ENCODE measurements at places on chromosomes 16 and 17. TPM values are rescaled to one million over a fixed set of nuclear protein-coding genes. Genes with fewer than 3 reads are reported as not detected.
A peak's percentile ranks its signal among the peaks of the same experiment; 100 is the strongest.

- peaks cover 15% of the 10 kb centered on the region for H3K36me3 ChIP-seq
- peaks cover 52% of the 10 kb centered on the region for H3K4me1 ChIP-seq
- peak overlapping the region; percentile 26 for H3K4me3 ChIP-seq
- H3K27ac ChIP-seq = no peak overlapping the region
- DNase-seq = no peak
These were observed 80.1 kb upstream of the TRAP1 start for GRCh38 chr16:3797473-3797872.

DNA sequence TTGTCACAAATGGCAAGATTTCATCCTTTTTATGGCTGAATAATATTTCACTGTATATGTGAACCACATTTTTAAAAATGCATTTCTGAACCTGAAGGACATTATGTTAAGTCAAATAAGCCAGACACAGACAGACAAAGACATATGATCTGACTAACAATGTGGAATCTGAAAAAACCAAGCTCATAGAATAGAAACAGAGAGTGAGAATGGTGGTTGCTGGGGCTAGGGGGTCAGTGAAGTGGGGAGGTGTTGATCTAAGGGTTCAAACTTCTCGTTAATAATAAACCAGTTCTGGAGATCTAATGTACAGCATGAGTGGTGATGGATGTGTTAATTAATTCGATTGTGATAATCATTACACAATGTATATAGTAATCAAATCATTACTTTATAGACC is 475.1 kb downstream of the WWOX start:
- peaks cover 2% of the 10 kb centered on the region for H3K36me3 ChIP-seq
- no peak overlapping the region for H3K27ac ChIP-seq
- no peak overlapping the region for H3K4me3 ChIP-seq
- DNase-seq = no peak
- H3K4me1 ChIP-seq = peaks cover 19% of the 10 kb centered on the region

DNA sequence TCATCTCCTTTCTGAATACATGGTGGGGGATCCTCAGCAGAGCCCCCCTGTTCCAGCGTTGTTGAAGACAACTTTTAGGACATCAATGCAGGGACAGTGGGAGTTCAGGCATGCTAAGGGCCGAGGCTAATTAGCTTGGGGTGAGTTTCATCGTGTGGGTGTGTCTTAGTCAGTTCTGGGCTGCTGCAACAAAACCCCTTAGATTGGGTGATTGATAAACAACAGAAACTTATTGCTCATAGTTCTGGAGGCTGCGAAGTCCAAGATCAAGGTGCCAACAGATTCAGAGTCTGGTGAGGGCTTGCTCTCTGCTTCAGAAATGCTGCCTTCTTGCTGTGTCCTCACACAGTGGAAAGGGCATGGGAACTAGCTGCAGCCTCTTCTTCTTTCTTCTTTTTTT is 214.0 kb downstream of the NTN1 start:
- no peak overlapping the region for H3K4me3 ChIP-seq
- no peaks in the 10 kb centered on the region for H3K36me3 ChIP-seq
- H3K27ac ChIP-seq = no peak overlapping the region
- DNase-seq = peak; percentile 28

DNA sequence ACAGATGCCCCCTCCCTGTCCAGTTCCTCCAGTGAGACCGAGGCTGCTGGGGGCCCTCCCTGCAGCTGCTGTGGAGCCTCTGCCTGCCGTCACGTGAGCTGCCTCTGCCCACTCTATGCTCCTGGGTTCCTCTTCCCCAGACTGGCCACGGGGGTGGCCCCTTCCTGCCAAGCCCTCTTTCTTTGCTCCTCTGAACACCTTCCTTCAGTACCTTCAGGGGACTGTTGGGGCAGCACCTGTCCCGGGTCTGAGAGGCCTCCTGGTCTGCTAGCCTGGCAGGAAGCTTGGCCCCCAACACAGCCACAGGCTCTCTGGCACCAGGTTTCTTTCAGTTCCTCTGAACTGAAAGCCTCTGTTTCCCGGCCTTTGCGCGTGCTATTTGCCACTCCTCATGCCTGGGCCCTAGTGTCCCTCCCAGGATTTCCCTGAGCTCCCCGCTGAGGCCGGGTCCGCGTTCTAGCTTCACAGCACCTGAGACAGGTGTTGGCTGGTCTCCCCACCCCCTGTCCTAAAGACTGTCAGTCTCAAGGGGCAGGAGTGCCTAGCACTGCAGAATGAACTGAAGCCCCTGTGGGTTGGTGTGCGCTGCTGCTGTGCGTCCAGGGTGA is 6.6 kb upstream of the ATP6V0C start:
- DNase-seq = peak; percentile 25
- no peaks in the 10 kb centered on the region for H3K36me3 ChIP-seq
- H3K4me1 ChIP-seq = peaks cover 3% of the 10 kb centered on the region
- H3K4me3 ChIP-seq = no peak overlapping the region

GRCh38 chr16:87491522-87492290 is 1.1 kb downstream of the ZCCHC14 start:
- peaks cover 6% of the 10 kb centered on the region for H3K27me3 ChIP-seq
- peak; percentile 28 for DNase-seq
- peak overlapping the region; percentile 78 for H3K4me3 ChIP-seq
- H3K36me3 ChIP-seq = peaks cover 4% of the 10 kb centered on the region
- H3K4me1 ChIP-seq = peaks cover 56% of the 10 kb centered on the region
- peak overlapping the region; percentile 67 for H3K27ac ChIP-seq

GRCh38 chr16:4529085-4530060 is 9.2 kb downstream of the CDIP1 start:
- peaks cover 45% of the 10 kb centered on the region for H3K4me1 ChIP-seq
- H3K36me3 ChIP-seq = peaks cover 13% of the 10 kb centered on the region
- H3K27ac ChIP-seq = peak overlapping the region; percentile 96
- peak; percentile 54 for DNase-seq
- no peaks in the 10 kb centered on the region for H3K27me3 ChIP-seq
- H3K4me3 ChIP-seq = peak overlapping the region; percentile 34

DNA sequence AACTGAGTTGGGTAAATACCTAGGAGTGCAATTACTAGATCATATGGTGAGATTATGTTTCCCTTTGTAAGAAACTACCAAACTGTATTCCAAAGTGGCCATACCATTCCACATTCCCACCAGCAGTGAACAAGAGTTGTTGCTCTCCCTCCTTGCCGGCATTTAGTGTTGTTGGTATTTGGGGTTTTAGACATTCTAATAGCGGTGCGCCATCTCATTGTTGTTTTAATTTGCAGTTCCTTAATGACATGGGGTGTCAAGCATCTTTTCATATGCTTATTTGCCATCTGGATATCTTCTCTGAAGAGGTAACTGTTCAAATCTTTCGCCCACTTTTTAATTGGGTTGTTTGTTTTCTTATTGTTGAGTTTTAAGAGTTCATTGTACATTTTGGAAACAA is 164.2 kb upstream of the LHX1 start:
- H3K27ac ChIP-seq = no peak overlapping the region
- H3K4me3 ChIP-seq = no peak overlapping the region
- no peaks in the 10 kb centered on the region for H3K36me3 ChIP-seq
- H3K27me3 ChIP-seq = peaks cover 13% of the 10 kb centered on the region

DNA sequence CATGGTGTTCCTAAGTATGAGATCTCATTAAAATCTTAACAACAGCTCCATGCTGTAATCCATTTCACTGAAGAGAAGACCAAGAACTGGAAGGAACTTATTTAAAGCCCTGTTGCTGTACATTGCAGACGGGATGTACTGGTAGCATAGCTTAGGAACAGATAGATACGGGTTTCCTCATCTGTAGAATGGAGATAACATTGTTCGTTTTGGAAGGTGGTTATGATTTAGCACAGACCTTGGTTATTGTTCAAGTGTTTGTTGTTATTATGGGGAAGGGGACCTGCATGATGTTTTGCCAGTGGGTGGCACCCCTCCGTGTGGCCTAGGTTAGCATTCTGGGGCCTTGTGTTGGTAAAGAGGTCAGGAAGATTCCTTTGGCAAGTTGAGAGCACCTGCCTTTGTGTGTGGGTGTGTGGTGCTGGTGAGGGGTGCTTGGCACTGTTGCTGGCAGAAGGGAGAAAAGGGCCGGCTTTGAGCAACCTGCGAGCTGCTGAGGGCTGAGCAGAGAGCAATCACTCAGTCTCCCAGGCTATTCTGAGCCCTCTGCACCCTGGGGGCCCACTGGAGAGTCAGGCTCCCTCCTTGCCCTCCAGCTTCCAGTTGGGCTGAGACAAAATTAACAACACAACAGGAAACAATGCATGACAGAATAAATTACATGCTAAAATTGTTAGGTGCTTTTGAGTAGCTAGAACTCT is 2.3 kb downstream of the TAOK2 start:
- DNase-seq = peak; percentile 14
- H3K36me3 ChIP-seq = peaks cover 23% of the 10 kb centered on the region
- H3K27ac ChIP-seq = peak overlapping the region; percentile 37
- peak overlapping the region; percentile 80 for H3K4me3 ChIP-seq
- peaks cover 30% of the 10 kb centered on the region for H3K4me1 ChIP-seq
- no peaks in the 10 kb centered on the region for H3K27me3 ChIP-seq

DNA sequence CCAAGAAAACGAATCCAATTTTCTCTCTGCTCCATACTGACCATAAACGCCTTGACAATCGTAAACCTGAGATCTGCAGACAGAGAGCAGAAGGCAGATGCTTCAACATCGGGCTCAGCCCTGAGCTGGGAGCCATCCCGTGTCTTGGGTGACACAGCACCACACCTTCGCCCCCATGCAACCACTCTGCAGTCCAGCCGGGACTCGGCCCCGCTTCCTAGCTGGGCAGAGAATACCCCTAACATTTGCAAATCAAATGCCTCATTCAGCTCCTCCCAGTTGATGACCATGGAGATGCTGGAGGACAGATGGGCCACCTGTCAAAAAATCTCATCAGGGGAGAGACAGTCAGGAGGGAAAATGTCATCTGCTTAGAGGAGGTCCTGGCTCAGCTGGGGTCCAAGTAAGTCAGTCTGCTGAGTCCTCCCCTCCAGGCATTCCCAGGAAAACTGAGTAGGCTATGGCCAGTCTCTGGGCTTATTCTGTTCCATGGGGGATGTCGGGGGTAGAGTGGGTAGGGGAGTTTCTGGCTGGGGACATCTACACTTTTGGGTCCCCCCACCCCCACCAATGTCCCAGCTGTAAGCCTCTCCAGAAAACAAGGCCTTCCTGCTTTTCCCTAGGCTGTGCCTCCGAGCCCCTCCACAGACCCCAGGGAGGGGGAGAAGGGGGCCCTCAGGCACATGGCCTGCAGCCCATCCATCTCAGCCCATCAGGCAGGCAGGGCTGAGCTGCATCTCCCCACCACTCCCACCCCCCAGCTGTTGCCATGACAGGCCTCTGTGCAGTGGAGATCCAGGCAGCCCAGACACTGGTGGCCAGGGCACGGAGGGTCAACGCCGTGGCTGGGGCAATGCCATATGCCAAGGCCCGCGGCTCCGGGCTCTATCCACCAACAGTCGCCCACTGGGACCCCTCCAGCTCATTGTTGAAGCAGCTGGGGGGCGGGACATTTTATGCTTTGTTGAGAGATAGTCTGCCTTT is 158.6 kb downstream of the AXIN2 start:
- no peak overlapping the region for H3K4me3 ChIP-seq
- peaks cover 3% of the 10 kb centered on the region for H3K4me1 ChIP-seq
- no peaks in the 10 kb centered on the region for H3K36me3 ChIP-seq

GRCh38 chr16:90019543-90020259 is 445 bp upstream of the DBNDD1 start:
- H3K27ac ChIP-seq = no peak overlapping the region
- H3K4me1 ChIP-seq = peaks cover 11% of the 10 kb centered on the region
- peak overlapping the region; percentile 54 for H3K4me3 ChIP-seq
- peaks cover 2% of the 10 kb centered on the region for H3K36me3 ChIP-seq

DNA sequence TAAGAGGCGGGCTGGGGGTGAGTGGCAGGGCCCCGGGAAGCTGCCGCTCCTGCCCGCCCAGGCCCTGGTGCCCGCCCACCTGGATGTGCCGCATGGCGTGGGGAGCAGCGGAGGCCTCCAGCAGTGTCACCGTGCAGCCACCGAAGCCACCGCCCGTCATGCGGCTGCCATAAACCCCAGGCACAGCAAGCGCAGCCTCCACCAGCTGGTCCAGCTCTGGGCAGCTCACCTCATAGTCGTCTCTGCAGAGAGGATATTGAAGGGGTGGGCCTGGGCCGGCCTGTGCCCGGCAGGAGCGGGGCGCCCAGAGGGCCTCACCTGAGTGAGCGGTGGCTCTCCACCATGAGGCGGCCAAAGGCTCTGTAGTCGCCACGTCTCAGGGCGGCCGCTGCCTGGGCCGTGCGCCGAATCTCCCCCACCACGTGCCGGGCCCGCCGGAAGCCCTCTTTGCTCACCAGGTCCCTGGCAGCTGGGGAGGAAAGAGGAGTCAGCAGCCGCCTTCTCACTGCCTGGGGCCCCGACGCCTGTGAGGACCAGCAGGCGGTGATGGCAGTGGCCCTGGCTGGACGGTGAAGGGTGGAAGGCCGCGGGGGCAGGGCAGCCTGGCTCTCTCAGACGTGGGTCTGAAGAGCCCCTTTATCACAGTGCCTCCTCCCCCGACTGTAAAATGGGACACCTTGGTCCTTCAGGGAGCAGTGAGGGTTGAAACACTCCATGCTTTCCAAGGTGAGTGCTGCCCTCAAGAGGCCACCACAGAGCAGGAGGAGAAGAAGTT is 6.7 kb downstream of the GALK1 start:
- H3K27me3 ChIP-seq = no peaks in the 10 kb centered on the region
- H3K27ac ChIP-seq = no peak overlapping the region
- no peak overlapping the region for H3K4me3 ChIP-seq
- no peak for DNase-seq

GRCh38 chr16:89449726-89450335 is 40.5 kb downstream of the ANKRD11 start:
- peaks cover 3% of the 10 kb centered on the region for H3K36me3 ChIP-seq
- peak overlapping the region; percentile 53 for H3K27ac ChIP-seq
- H3K4me3 ChIP-seq = no peak overlapping the region
- H3K4me1 ChIP-seq = peaks cover 80% of the 10 kb centered on the region
- no peak for DNase-seq
- no peaks in the 10 kb centered on the region for H3K27me3 ChIP-seq

DNA sequence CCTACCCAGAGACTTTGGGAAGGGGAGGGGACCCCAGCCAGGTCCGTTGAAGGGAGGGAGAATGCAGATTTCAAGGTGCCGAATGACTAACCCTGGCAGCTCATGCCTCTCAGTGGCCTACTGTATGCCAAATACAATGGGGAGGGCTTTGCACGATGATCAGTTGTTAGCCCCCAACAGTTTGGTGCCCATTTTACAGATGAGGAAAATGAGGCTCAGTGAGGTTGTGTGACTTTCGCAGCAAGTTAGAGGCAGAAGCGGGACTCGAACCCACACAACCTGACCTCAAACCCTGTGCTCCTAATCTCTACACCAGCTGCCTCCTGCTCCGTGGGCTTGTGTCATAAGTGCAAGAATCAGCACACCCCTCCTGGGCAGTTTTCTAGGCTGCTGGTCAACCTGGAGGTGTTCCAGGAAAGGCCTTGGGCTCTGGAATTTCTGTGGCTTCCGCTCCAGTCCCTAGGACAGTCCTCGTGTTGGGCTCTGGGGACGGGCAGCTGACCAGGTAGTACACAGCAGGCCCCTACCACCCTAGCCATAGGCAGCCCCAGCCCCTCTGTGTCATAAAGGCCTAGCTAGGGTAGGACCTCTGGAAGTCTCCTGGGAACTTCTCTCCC is 11.9 kb upstream of the NAGPA start:
- no peak overlapping the region for H3K4me3 ChIP-seq
- H3K4me1 ChIP-seq = no peaks in the 10 kb centered on the region
- H3K36me3 ChIP-seq = no peaks in the 10 kb centered on the region
- DNase-seq = no peak
- no peak overlapping the region for H3K27ac ChIP-seq
- H3K27me3 ChIP-seq = no peaks in the 10 kb centered on the region

GRCh38 chr17:19369107-19369778 is 6.7 kb upstream of the B9D1 start:
- no peak overlapping the region for H3K27ac ChIP-seq
- DNase-seq = no peak
- no peak overlapping the region for H3K4me3 ChIP-seq

NETO2 gene
- 2.8 TPM for total RNA-seq

NAGS gene
- total RNA-seq = 1.7 TPM

BRIP1 gene
- total RNA-seq = 13.2 TPM

TMIGD1 gene
- not detected for total RNA-seq

TRPV2 gene
- 47.6 TPM for total RNA-seq
